ENCODE measurements at places on chromosomes 5 and 9.

- no peak for DNase-seq
These were observed 99.2 kb downstream of the PRKACG start for GRCh38 chr9:68914751-68915150.

GRCh38 chr9:91726406-91727100 lies 223.5 kb downstream of the ROR2 start:
- DNase-seq = no peak

- DNase-seq = no peak
These were observed 355.3 kb downstream of the KIAA0825 start for GRCh38 chr5:94263068-94263467.

DNA sequence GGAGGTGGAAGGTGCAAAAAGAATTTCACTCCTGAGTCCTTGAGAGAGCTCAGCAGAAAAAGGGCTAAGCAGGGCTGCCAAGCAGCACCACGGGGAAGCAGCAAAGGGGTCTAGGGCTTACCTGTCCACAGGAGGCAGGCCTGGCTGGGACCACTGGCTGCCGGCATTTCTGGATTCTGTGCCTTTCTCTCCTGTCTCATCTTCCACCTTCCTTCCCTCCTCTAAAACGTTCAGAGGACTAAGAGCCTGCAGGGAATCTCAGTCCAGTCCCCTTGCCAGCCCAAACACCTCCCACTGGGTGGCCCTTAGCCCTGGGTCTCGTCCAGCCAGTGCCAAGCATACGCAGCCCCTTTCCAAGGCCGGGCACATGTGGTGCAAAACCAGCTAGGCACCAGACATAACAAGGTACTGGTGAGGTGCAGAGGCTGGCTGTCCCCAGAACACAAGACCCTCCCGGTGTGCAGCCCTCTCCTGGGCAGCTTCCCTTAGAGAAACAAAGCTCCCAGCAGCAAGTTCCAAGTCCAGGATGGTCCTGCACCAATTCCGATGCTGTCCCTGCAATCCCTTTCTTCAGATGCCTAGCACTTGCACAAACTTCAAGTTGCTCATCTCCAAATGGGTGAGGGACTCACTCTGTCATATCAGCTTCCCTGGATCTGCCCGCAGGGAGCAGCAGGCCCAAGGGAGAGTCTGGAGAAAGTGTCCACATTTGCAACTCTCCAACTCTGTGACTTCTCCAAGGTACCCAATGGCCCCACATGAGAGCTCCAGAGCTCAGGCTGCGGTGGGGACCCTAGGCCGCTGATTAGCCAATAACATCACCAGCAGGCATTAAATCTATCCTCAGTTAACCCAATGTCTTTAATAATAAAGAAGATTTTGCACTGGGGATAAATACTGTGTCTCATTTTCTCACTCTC lies 126.3 kb downstream of the C5orf15 start:
- DNase-seq = no peak

DNA sequence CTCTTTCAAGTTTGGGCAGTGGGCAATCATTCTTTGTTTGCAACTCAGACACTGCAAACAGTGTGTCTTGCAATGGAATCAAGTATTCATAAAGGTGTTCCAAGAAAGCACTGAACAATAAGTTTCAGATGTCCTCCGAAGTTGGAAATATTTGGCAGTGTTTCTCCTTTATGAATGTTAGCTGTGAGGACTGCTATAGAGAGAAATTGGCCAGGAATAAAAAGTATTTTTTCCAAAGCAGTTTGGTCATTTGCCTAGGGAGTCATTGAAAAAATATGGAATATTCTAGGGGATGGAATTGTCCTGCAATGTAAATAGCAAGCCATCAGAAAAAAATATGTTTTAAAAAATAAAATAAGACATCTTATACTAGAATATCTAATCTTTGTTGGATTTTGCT lies 688.6 kb upstream of the SEMA6A start:
- DNase-seq = no peak

- DNase-seq = no peak
These were observed 814.5 kb downstream of the MTRR start for GRCh38 chr5:8683496-8683895.

GRCh38 chr5:134225780-134226440 lies at the start of gene PPP2CA:
Gene PPP2CA, minus strand, starts transcription at chr5:134226073. Its CDS starts 212 bp downstream, at chr5:134225861.
- DNase-seq = peak; percentile 99

DNA sequence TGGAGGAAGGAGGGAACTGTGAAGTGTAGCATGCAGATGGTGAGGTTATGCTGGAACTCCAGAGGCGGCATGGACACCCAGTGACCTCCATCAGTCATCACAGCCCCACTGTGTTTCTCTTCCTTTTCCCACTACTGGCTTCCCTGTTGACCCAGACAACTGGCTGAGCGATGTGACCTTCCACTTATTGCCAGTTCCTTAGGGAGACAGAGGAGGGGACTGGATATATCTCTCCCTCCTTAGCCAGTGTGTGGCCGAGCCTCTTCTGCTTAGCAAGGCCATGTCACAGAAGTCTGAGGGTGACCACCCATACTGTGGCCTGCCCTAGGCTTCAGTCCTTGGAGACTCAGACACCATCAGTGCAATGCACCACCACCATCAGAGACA lies 3.0 kb upstream of the PHYKPL start:
- no peak for DNase-seq

DNA sequence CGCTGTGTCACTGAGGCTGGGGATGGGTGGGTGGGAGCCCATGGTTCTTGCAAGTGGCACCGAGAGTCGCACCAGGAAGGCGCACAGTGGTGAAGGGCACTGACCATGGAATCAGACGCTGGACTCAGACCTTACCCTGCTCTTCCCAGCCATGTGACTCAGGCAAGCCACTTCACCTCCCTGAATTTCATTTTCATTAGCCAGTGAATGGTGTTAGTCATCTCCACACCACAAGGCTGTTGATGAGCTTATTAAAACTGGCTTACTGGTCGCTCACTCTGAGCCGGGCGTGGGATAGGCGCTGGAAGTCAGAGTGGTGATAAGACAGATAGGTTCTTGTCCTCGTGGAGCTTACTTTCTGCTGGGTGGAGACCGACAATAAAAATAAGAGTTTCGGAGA lies 25.1 kb downstream of the FGF18 start:
- DNase-seq = no peak

DNA sequence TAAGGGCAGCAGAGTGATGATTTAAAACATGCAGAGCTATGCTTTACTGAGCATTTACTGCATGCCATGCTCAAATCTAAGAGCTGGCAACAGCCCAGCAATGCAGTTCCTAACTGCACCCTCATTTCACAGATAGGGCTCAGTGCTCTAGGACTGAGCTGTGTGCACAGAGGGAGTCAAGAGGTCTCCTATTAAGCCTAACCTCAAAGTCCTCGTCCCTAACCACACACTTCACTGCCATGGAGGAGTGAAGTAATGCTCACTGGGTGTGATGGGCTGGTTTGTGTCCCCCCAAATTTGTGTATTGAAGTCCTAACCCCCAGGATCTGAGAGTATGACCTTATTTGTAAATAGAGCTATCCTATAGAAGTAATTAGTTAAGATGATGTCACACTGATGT lies 25.9 kb downstream of the BARX1 start:
- no peak for DNase-seq

DNA sequence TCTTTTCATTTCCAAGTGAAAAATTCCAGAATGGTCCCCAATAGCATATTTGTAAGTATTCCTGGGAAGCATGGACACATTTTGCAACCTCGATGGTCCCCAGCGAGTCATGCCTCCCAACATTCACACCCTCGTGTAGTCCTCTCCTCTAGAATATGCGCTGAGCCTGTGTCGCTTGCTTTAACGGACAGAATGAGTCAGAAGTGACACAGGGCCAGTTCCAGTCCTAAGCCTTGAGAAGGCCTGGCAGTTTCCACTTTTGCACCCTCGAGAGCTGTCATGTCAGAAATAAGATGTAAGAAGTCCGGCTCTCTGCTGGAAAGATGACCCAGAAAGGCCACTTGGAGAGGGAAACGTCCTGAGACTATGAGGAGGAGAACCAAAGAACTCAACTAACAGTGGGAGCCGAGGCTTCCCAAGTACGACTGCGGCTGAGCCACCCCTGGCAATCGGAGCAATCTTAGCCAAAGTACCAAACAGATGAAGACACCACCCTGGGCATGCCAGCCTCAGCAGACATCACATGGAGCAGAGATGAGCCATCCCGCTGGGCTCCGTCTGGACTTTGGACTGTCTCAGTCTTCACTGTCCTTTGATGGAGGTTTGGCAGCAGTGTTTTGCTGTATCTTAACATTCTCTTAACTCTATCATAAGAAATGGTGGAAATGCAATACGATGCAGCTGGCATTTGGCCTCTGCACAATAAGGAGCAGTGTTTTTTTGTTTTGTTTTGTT lies 42.6 kb upstream of the GFPT2 start:
- DNase-seq = no peak

- DNase-seq = no peak
These were observed 59.1 kb upstream of the NIPAL4 start for GRCh38 chr5:157400741-157401495.

- DNase-seq = no peak
These were observed 388.3 kb downstream of the TMEM38B start for GRCh38 chr9:106082621-106083020.

DNA sequence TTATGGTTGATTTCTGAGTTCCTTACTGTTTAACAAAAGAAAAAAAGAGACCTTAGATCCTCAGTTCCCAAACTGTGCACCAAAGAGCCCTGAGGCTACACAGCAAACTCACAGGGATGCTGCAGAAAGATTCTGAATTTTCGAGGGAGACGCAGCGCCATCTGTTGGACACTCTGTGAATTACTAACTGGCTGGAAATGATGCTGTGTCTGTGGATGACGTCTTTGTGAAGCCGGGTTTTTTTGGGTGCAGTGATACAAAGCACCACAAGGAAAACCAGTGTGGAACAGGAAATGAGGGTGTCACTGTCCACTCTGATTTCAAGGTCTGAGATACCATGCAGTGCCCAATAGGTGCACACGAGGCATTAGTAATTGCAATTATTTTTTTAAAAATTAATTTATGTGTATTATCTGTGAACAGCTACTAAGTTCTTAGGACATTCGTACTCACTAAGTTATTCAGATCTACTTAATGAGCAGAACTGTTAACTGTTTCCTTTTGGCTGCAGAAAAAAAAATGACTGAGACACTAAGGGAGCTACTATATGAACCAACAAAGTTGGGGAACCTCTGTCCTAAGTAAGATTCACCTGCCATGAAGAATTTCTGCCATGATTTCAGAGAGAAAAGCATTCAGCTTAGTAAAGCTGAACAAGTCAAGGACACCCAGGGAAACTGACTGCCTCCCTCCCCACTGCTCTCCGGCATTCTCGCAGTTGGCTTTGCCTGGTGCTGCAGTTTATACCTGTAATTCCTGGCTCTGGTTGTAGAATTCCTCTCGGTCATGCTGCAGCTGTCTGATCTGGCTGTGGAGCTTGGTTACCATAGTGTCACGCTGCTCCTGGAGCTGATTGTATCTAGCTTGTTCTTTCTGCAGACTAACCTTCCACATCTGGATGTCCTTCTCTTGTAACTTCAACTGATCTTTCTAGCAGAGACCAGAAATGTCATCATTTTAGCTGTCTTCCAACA lies 23.4 kb downstream of the SPACA9 start:
- peak; percentile 86 for DNase-seq

GRCh38 chr9:33510262-33511183 lies 13.5 kb upstream of the ANKRD18B start:
- peak; percentile 49 for DNase-seq

- DNase-seq = no peak
These were observed 207.6 kb downstream of the FSTL4 start for GRCh38 chr5:133404724-133405123.

DNA sequence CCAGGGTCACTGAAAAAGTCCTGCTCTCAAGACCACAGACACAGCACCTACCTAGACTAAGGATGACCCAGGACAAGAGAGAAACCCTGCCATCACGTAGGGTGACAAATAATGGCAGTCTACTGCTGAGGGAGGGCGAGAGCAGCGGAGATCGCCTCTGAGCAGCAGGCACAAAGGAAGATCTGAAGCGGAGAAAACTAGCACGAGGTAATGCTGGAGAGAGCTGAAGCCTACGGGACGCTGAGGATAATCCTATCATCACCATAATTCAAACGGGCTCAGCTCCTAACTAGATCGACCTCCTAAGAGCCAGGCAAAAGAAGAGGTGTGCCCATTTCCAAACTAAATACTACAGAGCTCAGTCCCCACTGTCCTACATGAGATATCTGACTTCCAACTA lies 41.3 kb downstream of the FBXO10 start:
- no peak for DNase-seq

DNA sequence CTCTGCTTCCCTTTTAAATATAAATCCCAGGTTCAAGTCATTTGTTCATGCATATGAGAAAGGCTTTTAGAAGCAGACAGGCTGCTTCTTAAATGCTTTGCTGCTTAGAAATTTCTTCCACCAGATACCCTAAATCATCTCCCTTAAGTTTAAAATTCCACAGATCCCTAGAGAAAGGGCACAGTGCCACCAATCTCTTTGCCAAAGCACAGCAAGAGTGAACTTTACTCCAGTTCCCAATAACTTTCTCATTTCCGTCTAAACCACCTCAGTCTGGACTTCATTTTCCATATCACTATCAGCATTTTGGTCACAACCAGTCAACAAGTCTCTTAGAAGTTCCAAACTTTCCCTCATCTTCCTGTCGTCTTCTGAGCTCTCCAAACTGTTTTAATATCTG lies 679.8 kb upstream of the FTMT start:
- no peak for DNase-seq

DNA sequence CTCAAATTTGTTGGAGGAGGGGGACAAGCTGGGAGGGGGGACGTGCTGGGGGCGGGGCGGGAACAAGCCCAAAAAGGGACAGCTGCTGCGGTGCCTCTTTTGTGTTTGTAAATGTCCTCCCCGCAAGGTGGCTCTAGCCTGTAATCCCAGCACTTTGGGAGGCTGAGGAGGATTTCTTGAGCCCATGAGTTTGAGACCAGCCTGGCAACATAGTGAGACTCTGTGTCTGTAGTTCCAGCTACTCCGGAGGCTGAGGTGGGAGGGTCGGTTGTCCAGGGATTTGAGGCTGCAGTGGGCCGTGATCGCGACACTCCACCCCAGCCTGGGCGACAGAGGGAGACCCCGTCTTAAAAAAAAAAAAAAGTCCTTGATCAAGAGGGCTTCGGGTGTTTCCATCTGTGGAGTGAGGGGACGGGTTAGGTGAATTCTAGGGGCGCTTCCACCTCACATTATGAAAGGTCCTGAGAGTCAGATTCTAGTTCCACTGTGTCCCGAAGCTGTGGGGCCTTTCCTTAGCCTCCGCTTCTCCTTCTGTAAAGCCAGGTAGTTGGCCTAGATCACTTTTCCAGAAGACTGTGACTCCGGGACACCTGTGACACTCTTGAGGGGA lies 779 bp upstream of the CTNNA1 start:
- no peak for DNase-seq

DNA sequence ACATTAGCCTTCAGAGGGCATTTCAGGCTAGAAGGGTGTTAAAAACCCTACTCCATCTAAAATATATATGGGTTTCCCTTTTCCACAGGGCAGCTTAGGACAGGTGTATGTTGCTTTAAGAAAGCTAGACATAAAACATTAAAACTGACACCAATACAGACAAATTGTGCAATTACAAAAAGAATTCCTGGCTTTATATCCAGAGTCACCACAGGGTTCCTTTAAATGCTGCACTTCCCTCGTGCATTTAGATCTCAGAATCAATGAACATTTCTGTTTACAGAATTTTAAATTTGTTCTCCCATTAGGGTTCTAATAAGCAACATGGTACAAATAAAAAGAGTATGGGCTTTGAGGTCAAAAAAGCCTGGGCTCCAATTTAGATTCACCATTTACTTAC lies 170.2 kb downstream of the MAPKAP1 start:
- no peak for DNase-seq

- DNase-seq = no peak
These were observed 37.0 kb downstream of the MAMDC2 start for GRCh38 chr9:70080481-70081119.

- no peak for DNase-seq
These were observed 27.4 kb downstream of the LHX2 start for GRCh38 chr9:124038790-124039633.

- DNase-seq = no peak
These were observed 71.6 kb downstream of the PKD2L2 start for GRCh38 chr5:137960819-137961218.
